NCI-H1436 treated with DMSO at 0.1 percent for 48 hours (cell line): ENCODE measurements at places on chromosomes 6 and 20.
A peak's percentile ranks its signal among the peaks of the same experiment; 100 is the strongest.

- DNase-seq = no peak
These were observed 19.4 kb upstream of the OVOL2 start for GRCh38 chr20:18077157-18077556.

DNA sequence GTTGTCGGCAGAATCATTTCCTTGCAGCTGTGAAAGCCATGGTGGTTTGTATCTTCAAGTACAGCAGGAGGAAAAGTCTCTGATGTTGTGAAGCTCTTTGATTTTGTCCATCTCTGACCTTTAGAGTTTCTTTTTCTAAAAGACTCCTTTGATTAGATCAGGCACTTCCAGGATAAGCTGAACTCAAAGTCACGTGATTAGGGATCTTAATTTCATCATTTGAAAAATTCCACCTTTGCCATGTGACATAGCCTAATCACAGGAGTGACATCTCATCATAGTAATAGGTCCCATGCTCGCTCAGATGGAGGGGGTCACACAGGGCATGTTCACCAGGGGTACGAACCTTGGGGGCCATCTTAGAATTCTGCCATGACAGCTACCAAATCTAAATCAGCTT is 441.5 kb upstream of the CDH4 start:
- no peak for DNase-seq

GRCh38 chr6:36867471-36868224 is 7.0 kb downstream of the PPIL1 start:
- DNase-seq = no peak

DNA sequence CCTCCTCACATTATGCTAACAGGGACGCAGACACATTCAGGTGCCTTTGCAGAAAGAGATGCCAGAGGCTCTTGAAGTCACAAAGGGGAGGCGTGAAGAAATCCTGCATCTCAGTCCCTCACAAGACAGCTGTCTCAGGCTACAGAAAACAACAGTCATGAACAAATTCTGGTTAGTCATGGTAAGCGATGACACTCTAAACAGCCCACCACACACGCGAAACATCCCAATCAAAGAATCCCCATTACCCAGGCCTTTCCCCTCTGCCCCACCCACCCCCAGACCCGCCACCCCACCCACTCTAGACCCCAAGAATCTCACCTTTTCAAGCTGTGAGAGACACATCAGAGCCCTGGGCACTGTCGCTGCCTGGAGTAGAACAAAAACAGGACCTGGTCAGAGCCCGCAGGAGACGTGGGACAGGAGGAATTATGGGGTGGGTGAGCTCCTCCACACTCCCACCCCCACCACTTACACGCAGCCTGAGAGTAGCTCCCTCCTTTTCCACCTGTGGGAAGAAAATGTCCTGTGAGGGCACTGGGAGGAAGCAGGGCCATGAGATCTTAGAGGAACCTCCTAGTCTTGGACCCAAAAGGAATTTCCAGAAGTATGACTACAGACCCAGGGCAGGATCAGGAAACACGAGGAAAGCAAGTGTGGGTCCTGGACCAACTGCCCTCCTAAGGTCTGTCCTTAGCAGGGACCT is 2.7 kb downstream of the HLA-B start:
- no peak for DNase-seq

DNA sequence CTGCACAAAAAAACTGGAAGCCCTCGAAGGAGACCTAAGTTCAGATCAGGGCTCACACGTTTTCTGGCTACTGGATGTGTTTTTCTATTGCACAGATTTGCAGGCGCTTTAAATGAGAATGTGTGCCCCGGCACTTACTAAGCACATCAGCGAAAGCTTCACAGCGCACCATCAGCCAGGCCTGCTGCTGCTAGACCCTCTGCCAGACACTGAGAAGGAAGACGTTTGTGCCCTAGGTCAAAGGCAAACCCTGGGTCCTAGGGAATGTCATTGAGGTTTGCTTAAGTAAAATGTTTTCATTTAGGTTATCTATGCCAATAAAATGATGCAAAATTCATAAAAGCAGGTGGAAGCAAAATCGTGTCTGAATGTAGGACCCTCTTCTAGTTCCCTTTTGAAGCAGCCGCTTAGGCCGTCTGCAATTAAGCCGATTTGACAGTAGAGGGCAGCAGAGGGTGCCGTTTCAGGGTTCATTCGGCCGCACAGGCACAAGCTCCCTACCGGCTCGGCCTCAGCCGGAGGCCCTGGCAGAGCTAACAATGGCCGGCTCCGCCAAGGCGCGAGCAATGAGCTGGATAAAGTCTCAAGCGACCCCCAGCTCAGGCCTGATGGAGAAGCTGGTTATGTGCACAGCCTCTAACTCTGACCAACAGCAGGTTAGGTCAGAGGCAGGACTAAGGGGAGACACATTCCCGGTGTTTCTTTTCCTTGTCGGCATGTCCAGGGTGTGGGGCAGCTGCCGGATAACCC is 107.2 kb upstream of the FOXA2 start:
- DNase-seq = peak; percentile 10

DNA sequence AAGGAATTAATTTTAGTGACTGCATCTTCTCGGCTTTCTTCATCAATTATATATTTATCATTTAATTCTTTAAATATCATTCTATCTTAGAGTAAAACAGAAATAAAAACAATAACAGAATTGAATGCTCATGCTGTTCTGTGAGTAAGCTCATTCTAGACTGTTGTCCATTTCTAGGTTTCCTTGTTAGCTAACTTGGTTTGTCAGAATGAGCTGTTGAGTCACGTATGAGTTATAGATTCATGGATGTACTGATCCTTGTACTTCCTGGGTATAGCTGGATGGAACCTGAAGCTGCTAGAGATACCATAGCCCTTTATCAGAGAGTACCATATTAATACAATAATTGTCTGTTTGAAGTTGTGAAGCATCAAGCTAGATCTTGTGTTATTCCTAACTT is 515.3 kb downstream of the TENT5A start:
- no peak for DNase-seq

- DNase-seq = no peak
These were observed 28.5 kb upstream of the SNRPB2 start for GRCh38 chr20:16701296-16701695.

DNA sequence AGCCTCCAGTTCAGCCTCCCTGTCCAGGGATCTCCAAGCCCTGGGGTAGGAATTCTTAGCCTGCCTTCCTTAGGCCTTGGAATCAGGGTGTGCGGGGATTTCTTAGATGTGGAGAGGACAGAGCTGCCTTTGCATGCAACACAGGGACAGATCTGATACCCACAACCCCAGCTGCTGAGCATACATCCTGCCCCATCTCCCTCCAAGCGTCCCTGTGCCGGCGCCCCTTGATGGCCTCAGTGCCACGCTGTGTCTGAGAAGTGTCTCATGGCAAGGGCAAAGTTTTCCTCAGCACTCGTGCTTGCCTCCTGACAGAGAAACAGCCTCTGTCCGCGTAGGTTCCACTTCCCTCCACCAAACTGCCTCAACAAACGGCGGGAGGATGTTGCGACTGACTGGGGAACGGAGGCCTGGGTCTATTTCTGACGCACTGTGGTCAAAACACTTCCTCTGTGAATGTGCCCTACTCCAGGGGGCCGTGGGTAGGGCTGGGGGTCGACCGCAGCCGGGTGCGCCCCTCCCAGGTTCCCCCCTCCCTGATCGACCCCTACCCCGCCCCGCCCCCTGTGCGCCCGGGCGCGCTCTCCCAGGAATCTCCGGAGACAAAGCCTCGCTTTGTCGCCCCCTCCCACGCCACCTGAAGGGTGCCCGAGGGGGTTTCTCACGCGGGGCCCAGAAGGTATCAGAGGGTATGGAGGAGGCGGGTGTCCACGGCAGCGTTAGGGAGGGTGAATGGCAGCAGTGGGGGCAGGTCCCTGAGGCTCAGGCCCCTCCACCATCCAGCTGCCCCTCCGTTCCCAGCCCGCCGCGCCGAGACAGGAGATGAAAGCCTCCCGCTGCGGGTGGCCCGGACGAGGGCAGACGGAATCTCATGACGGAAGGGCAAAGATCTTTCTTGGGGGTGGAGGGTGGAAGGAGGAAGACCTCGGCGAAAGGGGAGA is 806 bp downstream of the MICAL1 start:
- no peak for DNase-seq

GRCh38 chr20:54344832-54345231 is 130.6 kb upstream of the DOK5 start:
- no peak for DNase-seq

GRCh38 chr6:27791182-27791943 is 120.8 kb downstream of the OR2B2 start:
- DNase-seq = no peak

- DNase-seq = no peak
These were observed 113.9 kb upstream of the SLC35B3 start for GRCh38 chr6:8549074-8549790.

GRCh38 chr6:106510090-106510970 is 119.0 kb downstream of the RTN4IP1 start:
- DNase-seq = no peak

GRCh38 chr6:142551274-142551811 is 249.5 kb downstream of the ADGRG6 start:
- DNase-seq = no peak

GRCh38 chr6:134634966-134635365 is 314.9 kb downstream of the ALDH8A1 start:
- no peak for DNase-seq

DNA sequence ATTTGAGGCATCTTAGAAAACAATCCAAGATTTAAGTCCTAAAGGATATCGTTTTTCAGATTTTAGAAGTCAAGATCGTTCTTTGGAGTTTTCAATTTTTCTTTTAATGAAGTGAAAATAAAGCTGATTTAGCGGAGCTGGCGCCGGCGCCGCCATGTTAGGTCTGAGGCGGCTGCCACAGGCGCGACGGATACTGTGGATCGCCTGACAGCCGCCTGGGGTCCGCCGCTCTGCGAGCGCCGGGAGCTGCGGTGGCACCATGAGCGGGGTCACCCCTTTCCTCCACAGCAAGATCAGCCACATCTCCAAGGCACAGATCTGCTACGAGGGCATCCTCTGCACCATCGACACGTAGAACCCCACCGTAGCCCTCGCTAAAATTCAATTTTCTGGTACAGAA is 247.2 kb downstream of the GJA1 start:
- no peak for DNase-seq

GRCh38 chr6:28810659-28811053 is 113.1 kb downstream of the TRIM27 start:
- no peak for DNase-seq

GRCh38 chr6:104365451-104366234 is 494.1 kb downstream of the HACE1 start:
- DNase-seq = no peak

- no peak for DNase-seq
These were observed 37.6 kb downstream of the TTLL9 start for GRCh38 chr20:31908016-31908415.

- DNase-seq = no peak
These were observed 29.4 kb downstream of the PNLDC1 start for GRCh38 chr6:159829526-159829925.

DNA sequence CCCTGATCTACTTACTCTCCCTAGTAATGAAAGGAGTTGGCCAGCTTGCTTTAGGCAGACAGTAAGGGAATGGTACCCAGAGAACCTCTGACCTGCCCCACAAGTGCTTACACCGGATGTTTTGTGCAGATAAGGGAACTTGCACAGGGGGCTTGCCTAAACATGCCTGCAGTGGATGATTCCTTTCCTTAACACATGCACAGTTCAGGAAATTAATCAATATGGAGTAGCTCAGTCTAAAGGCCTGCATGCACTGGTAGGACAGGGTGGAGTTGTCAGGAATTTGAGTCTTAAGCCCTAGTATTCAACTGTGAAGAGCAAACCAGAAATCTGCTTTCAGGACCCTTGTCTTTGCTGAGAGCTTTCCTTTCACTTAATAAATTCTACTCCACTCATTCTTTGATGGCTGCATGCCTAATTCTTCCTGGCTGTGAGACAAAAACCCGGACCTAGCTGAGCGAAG is 3.9 kb upstream of the TRIM38 start:
- no peak for DNase-seq

- no peak for DNase-seq
These were observed 511.2 kb upstream of the JARID2 start for GRCh38 chr6:14734416-14735340.

DNA sequence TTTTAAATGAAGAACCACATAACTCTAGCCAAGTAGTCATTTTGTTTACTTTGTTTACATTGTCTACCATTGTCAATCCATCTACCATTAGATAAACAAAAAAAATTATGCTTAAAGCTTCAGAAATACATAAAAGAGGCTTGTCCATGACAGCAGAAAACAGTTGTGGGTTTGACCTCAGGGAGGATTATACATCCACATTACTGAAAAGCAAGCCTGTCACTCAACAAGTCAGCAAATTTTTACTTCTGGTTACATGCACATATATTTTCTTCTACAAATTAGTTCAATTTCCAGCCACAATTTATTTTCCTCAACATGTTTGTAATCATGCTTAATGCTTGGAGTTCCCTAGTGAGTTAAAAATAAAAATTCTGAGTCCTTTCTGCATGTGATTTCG is 713.3 kb downstream of the COL12A1 start:
- DNase-seq = no peak

DNA sequence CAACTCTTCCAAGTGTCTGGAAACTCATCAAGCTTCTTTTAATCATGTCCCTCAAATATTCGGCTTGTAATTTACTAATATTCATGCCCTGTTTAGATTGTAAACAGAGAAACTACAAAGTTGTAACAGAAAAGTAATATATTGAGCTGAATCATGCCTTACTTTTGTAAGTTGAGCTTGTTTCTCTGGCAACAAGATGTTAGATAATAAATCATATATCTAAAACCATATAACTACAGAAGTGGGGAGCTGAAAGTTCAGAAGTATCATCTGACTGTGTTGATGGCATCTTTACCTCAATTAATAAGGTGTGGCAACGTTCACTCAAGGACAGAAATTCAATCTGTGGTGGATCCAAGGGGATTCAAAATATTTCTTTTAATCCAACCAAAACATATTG is 263.9 kb downstream of the PLCB1 start:
- DNase-seq = no peak

DNA sequence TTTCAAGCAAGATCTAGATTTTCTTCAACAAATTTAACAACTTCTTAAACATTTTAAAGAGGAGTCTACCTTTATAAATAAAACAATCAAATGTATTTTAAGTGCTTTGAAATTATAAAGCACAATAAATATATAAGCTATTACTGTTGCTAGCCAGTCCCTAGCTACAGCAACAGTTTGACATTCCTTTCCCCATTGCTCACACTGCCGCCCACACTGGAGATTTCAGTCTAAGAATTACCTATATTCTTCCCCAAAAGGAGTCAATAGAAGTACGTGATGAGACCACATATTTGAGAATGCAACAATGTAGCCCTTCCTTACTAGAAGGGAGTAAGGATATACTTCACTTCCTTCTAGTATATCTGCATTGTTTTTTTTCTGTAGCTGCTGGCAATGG is 65.3 kb upstream of the RNF146 start:
- no peak for DNase-seq

GRCh38 chr6:84766118-84766798 is 1.9 kb upstream of the TBX18 start:
- DNase-seq = no peak

- DNase-seq = no peak
These were observed 37.3 kb upstream of the BTN3A2 start for GRCh38 chr6:26327450-26328264.

GRCh38 chr20:7689151-7689550 is 251.1 kb downstream of the HAO1 start:
- no peak for DNase-seq
